ENCODE measurements at places on chromosomes 5 and 9.
A peak's percentile ranks its signal among the peaks of the same experiment; 100 is the strongest.

DNA sequence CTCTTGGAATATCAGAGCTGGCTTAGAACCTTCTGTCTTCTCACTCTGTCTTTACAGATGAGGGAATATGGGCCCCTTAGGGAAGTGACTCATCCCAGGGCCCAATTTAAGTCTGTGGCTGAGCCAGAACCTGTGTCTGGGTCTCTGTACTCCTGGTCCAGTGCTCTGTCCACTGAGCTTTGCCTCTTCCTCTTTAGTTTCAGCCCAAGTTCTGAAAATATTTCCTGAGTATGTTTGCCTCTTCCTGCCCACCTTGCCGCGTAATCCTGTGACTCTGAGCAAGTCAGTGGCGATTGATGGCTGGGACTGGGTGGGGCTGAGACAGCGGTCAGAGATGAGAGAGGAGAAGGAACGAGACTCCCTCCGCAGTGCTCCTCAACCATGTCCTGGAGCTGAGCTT lies 7.8 kb downstream of the IER5L start:
- no peak for DNase-seq

GRCh38 chr5:112385566-112385965 lies 33.5 kb downstream of the EPB41L4A start:
- no peak for DNase-seq

DNA sequence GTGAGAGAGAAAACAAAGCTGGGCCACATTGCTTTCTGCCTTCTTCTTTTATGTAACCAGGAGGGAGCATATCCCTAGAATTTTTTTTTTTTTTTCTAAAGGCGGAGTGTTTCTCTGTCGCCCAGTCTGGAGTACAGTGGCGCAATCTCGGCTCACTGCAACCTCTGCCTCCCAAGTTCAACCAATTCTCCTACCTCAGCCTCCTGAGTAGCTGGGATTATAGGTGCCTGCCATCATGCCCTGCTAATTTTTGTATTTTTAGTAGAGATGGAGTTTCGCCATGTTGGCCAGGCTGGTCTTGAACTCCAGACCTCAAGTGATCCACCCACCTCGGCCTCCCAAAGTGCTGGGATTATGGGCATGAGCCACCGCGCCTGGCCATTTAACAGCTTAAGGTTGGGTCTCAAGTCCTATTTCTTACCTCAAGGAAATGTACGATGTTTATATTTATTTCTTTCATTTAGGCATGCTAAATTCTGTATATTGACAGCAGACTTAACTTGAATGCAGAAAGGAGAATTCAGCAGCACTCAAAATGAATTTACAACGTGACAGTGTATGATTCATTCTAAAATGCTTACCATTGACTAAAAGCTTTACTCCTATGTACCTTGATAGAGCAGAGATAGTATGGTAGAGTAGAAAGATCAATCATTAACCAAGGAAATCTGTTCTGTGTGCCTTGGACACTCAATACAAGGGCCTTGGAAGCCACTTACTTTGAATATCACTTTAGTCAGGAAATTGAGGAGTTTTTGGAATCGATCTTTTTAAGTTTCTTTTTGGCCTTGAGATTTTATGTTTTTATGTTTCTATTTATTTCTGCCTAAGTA lies 100.9 kb downstream of the F2RL2 start:
- DNase-seq = no peak

GRCh38 chr5:22779499-22779898 lies 73.6 kb downstream of the CDH12 start:
- DNase-seq = no peak

DNA sequence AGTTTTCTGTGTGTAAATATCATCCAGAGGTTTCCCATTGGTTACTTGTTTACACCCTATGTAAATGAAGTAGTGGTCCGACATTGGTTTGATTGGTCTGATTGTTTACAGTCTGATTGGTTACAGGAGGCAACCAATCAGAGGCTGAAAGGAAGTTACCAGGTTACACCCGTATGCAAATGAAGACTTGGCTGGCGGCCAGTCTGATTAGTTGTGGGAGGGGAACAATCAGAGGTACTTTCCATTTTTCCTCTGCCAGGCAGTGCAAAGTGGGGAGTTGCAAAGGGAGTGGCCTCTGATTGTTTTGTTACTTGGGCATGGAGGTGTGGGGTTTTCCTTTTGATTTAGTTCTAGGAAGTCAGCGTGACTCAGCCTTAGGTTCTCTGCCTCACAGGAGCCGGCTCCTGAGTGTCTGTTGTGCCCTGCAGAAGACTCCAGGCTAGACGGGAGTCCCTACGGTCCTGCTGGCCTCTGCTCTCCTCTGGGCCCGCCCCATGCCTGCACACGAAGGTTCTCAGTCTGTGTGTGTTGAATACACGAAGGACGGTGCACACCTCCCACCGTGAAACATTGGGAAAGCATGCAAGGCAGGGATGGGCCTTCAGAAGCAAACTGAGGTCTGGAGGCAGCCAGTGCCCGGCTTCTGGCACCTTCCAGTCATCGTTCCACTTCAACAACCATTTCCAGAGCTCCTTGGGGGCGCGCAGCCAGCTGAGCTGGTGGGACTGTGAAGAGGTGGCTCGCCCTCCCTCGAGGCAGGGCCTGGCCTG lies 42.9 kb downstream of the OLFM1 start:
- DNase-seq = no peak

DNA sequence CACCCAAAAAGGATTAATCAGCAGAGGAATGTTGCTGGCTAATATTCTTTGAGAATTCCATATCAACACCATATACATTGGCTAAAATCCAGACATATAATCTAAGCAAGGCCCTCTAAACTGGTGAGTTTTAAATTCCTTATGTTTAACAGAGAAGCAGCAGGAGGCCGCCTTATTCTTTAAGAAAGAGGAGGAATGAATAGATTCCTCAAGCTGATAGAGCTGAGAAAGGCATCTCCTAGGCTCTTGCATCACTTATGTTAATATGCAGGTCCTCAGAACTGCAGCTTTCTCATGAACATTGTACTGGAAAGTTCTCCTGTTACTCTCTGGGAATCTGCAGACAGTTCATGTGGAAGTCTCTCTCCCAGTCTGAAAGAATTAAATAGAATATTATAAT lies 20.1 kb upstream of the SMARCA2 start:
- DNase-seq = no peak

DNA sequence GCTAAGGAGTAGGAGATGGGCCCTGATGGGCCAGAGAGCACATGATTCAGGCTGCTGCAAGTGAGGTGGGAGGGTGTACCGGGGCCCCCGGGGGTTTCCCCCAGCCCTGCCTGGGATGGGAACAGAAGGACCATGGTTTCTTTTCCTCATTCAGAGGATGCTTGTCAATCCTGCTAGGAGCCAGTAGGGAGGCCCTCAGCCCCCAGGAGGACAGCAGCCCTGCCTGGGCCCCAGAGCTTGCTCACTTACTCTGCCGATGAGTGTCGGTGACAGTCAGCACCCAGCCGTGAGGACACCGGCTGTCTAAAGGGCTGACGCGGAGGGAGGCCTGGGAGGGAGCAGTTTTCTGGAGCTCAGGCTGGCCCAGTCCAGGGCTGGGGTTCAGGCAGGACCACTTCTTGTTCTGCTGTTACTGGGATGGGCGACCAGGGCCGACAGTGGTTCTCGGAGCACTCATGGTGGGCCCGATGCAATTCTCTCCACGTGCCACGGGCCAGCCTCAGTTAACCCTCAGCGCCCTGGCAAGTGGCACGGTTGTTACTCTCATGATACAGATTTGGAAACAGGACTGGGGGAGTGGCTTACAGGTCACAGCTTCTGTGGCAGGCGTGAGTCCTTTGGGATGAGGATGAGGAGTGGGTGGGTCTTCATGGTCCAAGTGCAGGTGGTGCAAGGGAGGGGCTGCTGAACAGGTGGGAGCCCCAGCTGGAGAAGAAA lies 1.8 kb downstream of the ARRDC1 start:
- no peak for DNase-seq

- no peak for DNase-seq
These were observed 4.1 kb upstream of the TOR1A start for GRCh38 chr9:129828051-129828450.

- no peak for DNase-seq
These were observed 212.7 kb downstream of the ESM1 start for GRCh38 chr5:54772684-54773083.

GRCh38 chr5:94771742-94772141 lies 153.3 kb downstream of the SLF1 start:
- DNase-seq = no peak

DNA sequence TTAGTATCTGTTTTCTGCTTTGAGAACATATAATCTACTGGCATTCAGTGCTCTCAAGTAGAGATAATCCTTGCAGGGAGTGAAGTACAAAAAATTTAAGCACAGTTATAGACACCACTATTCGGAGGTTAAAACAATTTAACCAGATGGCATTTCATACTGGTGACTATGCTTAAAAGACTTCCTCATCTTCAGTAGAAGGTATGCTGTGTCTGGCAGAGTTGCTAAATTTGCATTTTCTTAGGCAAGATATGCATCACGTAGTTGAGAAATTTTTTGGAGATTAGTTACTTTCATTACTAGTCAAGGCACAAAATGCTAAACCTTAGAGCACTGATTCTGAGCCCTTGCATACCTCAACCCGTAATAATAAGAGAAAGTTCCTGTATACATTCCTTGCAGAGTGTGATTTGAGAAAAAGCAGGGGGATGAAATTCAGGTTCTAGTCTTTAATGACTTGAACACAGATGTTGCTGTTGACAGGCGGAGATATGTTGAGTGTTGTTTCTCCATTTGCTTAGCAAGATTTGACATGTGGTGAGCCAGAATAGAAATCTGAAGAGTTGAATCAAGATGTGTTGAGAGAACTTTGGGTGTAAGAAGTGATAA lies 70.8 kb upstream of the STARD4 start:
- DNase-seq = no peak

DNA sequence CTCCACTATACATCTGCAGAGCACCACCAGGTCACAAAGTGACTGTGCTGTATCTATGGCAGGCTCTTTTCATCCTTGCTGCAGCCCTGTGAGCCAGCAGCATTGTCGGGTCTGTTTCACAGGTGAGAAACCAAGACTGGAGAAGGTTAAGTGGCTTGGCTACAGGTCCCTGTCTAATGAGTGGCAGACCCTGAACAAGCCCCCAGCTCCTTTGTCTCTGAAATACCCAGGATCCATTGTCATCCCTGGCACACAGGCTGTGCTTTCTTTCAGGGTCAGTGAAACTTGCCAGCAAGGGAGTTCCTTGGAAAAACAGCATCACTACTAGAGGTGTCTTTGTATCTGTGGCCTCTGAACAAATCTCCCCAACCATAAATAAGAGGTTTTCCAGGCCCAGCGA lies 27.6 kb upstream of the CXCL14 start:
- DNase-seq = no peak

GRCh38 chr9:35682051-35682450 lies 7.7 kb downstream of the TPM2 start:
- DNase-seq = no peak

DNA sequence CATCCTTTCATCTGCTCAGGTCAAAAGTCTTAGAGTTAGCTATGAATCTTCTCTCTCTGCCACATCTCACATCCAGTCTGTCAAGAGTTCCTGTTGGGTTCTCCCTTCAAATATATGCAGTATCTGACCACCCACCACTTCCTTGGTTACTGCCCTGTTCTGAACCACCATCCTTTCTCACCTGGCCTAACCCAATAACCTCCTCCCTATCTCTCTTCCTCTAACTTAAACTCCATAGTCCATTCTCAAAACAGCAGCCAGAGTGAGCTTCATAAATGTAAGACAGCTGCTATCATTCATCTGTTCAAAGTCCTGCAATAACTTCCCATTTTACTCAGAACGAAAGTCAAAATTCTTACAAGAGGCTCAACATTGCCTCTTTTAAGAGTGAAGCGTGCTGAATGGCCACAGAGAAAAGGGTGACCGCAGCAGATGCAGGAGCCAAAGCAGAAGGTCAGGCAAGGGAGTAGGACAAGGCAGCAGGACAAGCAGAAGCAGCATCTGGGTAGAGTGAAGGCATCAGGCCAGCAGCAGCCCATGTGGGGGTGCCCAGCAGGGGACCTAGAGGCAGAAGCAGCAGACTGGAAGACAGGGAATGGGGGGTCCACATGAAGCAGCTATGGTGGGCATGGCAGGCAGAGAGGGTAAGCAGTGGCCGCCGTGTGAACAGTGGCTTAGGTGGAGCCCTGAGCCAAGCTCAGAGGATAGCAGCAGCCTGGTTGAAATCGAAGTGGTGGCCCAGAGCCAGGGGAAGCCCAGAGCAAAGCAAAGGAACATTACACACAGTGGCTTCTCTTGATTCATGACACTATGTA lies 39.3 kb upstream of the CDC42SE2 start:
- DNase-seq = no peak

- DNase-seq = no peak
These were observed 7.7 kb upstream of the DMRT2 start for GRCh38 chr9:1042466-1042865.

- no peak for DNase-seq
These were observed 36.2 kb downstream of the RIC1 start for GRCh38 chr9:5665059-5665458.

GRCh38 chr9:134848504-134848903 lies 32.1 kb upstream of the FCN2 start:
- no peak for DNase-seq

DNA sequence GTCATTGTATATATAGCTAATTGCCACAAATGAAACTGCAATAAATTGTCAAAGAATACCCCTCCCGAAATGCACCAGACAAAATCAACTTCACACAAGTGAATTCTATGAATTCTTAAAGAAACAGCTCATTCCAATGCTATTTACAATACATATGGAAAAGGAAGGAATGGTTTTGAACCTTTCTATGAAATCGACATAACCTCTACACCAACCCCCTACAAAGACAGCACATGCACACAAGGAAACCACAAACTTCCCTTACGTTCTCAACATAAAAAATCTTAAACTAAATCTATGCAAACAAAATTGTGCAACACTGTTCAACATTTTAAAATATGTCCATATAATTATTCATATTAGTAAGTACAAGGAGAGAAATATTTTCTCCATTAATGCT lies 39.2 kb downstream of the MARCHF11 start:
- DNase-seq = no peak

GRCh38 chr5:53009816-53010215 lies 20.7 kb downstream of the ITGA2 start:
- no peak for DNase-seq

- DNase-seq = no peak
These were observed 17.8 kb downstream of the IFT74 start for GRCh38 chr9:26973989-26974388.

GRCh38 chr5:171537070-171537849 lies 117.8 kb downstream of the FGF18 start:
- no peak for DNase-seq

DNA sequence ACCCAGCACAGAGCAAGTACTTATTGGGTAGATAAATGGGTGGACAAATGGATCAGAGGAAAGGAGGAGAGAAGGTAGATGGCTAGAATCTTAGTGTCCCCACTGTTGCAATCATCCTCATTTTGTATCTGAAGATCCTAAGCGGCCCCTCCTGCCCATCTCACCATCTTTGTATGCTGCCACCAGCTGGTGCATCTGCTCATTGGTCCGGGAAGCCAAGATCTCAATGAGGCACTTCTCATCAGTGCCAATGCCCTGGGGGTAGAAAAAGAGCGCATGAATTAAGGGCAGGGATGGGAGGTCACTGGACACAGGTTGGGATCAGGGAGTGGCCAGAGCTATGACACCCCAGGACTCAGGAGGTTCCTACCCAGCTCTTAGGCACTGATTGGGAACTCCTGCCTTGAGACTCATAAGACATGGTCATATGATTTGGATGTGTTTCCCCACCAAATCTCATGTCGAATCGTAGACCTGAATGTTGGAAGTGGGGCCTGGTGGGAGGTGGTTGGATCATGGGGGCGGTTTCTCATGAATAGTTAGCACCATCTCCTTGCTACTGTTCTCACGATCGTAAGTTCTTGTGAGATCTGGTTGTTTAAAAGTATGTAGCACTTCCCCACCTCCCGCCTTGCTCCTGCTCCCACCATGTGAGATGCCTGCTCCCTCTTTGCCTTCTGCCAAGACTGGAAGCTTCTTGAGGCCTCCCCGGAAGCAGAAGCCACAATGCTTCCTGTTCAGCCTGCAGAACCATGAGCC lies 20.3 kb downstream of the ANXA6 start:
- DNase-seq = peak; percentile 49
